ENCODE measurements at places on chromosomes 11 and 22. TPM values are rescaled to one million over a fixed set of nuclear protein-coding genes. Genes with fewer than 3 reads are reported as not detected.

Gene ROBO3
- 9.9 TPM for total RNA-seq

Gene FGF19
- total RNA-seq, result not detected

Gene IFITM10
- not detected for total RNA-seq

Gene TMEM191C
- total RNA-seq, result not detected

- H3K27me3 ChIP-seq, result no peaks in the 10 kb centered on the region
- no peaks in the 10 kb centered on the region for H3K36me3 ChIP-seq
- peak; percentile 66 for DNase-seq
- peak overlapping the region; percentile 23 for H3K4me3 ChIP-seq
- H3K4me1 ChIP-seq, result peaks cover 50% of the 10 kb centered on the region
These were observed 816 bp upstream of the PHRF1 start for GRCh38 chr11:575313-575995.

GRCh38 chr11:59221441-59221840 is 8.7 kb upstream of the MPEG1 start:
- H3K4me3 ChIP-seq, result no peak overlapping the region
- no peak for DNase-seq
- no peaks in the 10 kb centered on the region for H3K4me1 ChIP-seq
- no peaks in the 10 kb centered on the region for H3K36me3 ChIP-seq

- no peaks in the 10 kb centered on the region for H3K36me3 ChIP-seq
- H3K27ac ChIP-seq, result no peak overlapping the region
- H3K4me3 ChIP-seq, result no peak overlapping the region
These were observed 3.9 kb upstream of the SCN2B start for GRCh38 chr11:118180300-118180703.

DNA sequence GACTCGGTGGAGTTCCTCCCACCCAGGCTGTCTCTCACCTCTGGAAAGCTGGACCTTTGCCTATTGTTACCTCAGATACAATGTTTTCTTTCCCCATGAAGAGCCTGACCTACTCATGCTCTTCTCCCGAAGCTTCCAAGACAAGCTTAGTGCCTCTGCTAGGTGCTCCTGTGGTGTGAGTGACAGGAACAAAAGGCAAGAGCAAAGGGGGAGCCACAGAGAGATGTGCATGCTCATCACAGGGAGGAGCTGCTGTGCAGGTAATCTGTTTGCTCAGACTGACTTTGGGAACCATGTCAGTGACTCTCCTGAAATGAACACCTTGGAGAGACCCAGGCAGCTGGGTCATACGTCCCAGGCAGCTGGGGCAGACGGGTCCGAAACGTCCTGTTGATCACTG is 53.6 kb upstream of the VSTM5 start:
- H3K4me3 ChIP-seq, result no peak overlapping the region
- no peak for DNase-seq
- H3K36me3 ChIP-seq, result no peaks in the 10 kb centered on the region
- no peaks in the 10 kb centered on the region for H3K27me3 ChIP-seq
- peaks cover 7% of the 10 kb centered on the region for H3K4me1 ChIP-seq

GRCh38 chr11:129285402-129285786 is 90.3 kb upstream of the BARX2 start:
- H3K27ac ChIP-seq, result no peak overlapping the region
- H3K4me3 ChIP-seq, result no peak overlapping the region
- peak; percentile 26 for DNase-seq
- no peaks in the 10 kb centered on the region for H3K27me3 ChIP-seq
- no peaks in the 10 kb centered on the region for H3K36me3 ChIP-seq

DNA sequence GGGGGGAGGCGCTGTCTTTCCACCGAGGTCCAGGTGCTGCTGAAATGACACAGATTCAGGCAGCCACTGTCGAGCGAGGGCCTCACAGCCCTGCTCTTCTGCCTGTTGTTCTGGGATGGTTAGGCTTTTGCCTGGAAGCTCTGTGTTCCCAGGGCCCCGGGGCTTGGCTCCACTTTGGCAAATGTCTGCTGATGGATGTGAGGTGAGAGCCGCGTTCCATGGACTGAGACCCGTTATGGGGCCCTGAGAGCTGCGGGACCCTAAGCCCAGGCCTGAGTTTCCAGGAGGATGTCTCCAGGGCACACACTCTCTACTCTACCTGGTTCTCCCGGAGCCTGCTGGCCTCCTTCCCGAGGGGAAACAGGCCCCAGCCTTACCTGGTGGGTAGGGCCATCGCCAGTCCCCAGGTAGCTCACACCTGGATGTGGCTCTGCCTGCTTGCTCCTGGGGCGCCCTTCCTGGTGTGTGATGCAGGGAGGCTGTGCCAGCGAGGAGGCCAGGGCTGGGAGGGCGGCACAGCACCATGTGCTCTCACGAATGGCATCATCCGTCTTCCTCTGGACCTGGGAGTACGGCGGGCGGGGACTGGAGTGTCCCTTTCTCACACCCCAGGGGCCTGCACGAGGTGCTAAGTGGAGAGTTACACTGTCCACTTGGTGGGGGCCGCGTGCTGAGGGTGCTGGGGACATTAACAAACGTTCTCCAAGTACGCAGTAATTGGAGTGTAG is 435.5 kb downstream of the TBC1D22A start:
- H3K36me3 ChIP-seq, result no peaks in the 10 kb centered on the region
- H3K27me3 ChIP-seq, result no peaks in the 10 kb centered on the region
- H3K4me1 ChIP-seq, result peaks cover 28% of the 10 kb centered on the region
- H3K4me3 ChIP-seq, result no peak overlapping the region
- H3K27ac ChIP-seq, result no peak overlapping the region

DNA sequence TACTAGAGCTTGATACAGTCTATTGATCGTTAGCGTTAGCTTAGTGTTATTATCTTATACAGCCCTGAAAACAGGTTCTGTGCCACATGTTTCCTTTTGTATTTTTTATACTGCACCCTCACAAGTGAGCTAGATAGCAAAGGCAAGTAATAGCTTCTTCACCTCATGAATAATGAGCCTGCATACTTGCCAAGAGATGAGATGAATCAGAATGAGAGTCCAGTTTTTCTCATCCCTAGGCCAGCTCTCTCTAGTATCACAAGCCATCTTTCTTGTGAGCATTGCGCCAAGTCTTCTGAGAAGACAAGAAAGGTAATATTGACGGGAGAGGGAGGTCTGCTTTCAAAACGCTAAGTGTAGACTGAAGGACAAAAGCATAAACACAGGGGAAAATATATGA is 8.7 kb upstream of the CARD18 start:
- no peaks in the 10 kb centered on the region for H3K4me1 ChIP-seq
- no peaks in the 10 kb centered on the region for H3K36me3 ChIP-seq
- H3K27ac ChIP-seq, result no peak overlapping the region
- DNase-seq, result no peak
- no peak overlapping the region for H3K4me3 ChIP-seq
- no peaks in the 10 kb centered on the region for H3K27me3 ChIP-seq

GRCh38 chr11:78200553-78200952 is 11.8 kb downstream of the USP35 start:
- H3K27ac ChIP-seq, result no peak overlapping the region
- no peak for DNase-seq
- no peaks in the 10 kb centered on the region for H3K4me1 ChIP-seq
- H3K4me3 ChIP-seq, result no peak overlapping the region

All from body of pancreas (tissue), 4 donors.